ENCODE measurements at places on chromosomes 5 and 9. TPM values are rescaled to one million over a fixed set of nuclear protein-coding genes. Genes with fewer than 3 reads are reported as not detected.

The BTNL3 gene
- not detected for total RNA-seq

The PCDHGB6 gene
- 75.7 TPM for total RNA-seq

The FREM1 gene
- total RNA-seq, result 60.5 TPM

The EPB41L4B gene
- 5.2 TPM for total RNA-seq

The PCDHGA4 gene
- total RNA-seq, result 0.86 TPM

The STING1 gene
- total RNA-seq, result 26.8 TPM

The PKD2L2 gene
- not detected for total RNA-seq

The PCDHGB5 gene
- 3.9 TPM for total RNA-seq

The EGFLAM gene
- 6.8 TPM for total RNA-seq

The POU5F2 gene
- 1.9 TPM for total RNA-seq

The IFNK gene
- total RNA-seq, result not detected

The ICE1 gene
- 37.9 TPM for total RNA-seq

The FAT2 gene
- 2.8 TPM for total RNA-seq

The GPR151 gene
- total RNA-seq, result not detected

The IFNA21 gene
- not detected for total RNA-seq

The SLC6A7 gene
- total RNA-seq, result not detected

The GRIN3A gene
- 3.3 TPM for total RNA-seq

The KCNV2 gene
- total RNA-seq, result not detected

The OLFML2A gene
- total RNA-seq, result 37.4 TPM

The SHISAL2B gene
- not detected for total RNA-seq

The WNK2 gene
- 66.0 TPM for total RNA-seq

The ZMYND19 gene
- total RNA-seq, result 33.2 TPM

The BNC2 gene
- total RNA-seq, result 45.1 TPM

The CANX gene
- total RNA-seq, result 487 TPM

The PLAC8L1 gene
- total RNA-seq, result 2.6 TPM

All from mesothelial cell of epicardium (in vitro differentiated cells).